Activated CD4-positive, CD25-positive, alpha-beta regulatory T cell treated with anti-CD3 and anti-CD28 coated beads, Interleukin-2, amount 50 U/mL, for 16 hours (primary cell): ENCODE measurements at places on chromosomes 12 and 14.

DNA sequence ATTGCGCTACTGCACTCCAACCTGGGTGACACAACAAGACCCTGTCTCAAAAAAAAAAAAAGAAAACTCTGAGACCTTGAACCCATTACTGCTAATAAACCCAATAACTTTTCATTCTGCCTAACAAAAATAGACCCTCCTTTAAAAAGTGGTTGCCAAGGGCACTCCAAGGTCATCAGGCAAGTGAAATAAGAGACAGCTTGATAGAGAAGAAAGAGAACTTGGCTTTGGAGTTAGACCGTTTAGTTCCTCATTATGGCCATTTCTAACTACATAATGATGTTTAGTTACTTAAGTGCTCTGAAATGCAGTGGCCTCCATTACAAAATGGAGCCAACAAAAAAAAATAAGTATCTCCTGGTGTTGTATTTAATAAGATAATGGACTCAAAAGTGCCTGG, 55.9 kb downstream of the PHLDA1 start:
- no peak for DNase-seq

GRCh38 chr12:59005193-59005955, 85.1 kb upstream of the LRIG3 start:
- DNase-seq = no peak

- DNase-seq = no peak
These were observed 1.1 kb upstream of the MBD6 start for GRCh38 chr12:57521525-57522010.

DNA sequence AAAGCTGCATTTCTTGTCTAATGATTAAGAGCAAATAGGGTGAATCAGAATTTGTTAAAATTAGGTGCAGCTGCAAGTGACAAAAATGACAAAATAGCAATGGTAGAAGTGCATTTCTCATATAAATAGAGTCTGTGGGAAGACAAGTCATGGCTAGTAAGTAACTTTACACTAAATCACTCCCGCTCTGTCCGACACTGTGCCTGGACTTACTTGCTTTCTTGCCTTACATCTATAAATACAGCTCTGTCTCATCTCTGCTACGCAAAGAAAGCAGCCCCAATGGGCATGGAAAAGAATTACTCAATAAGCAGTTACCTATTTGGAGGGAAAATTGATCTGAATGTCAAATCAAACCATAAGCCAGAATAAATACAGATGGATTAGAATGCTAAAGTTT, 245.4 kb upstream of the KRR1 start:
- DNase-seq = no peak

DNA sequence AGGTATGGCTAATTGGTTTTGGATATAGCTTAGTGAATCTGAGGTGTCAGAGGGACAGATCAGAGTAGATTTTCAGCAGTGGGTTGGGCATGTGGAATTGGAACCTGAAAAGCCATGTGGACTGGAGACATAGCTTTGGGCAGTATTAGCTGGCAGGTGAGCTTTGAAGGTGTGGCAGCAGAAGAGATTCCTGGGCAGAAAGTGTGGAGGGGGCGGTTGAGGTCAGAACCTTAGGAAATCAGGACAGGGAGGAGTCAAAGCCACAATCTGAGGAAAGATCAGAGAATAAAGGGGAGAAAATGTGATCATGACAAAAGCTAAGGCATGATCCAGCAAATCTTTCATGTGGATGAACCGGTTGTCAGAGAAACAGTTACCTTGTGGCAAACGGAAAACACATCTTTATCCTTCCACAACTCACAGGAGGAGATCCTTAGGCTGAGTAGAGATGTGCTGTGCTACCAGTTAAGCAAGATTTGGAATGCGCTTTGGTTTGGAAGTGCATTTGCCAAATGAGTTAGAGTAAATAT, 56.4 kb downstream of the PTGER2 start:
- no peak for DNase-seq

DNA sequence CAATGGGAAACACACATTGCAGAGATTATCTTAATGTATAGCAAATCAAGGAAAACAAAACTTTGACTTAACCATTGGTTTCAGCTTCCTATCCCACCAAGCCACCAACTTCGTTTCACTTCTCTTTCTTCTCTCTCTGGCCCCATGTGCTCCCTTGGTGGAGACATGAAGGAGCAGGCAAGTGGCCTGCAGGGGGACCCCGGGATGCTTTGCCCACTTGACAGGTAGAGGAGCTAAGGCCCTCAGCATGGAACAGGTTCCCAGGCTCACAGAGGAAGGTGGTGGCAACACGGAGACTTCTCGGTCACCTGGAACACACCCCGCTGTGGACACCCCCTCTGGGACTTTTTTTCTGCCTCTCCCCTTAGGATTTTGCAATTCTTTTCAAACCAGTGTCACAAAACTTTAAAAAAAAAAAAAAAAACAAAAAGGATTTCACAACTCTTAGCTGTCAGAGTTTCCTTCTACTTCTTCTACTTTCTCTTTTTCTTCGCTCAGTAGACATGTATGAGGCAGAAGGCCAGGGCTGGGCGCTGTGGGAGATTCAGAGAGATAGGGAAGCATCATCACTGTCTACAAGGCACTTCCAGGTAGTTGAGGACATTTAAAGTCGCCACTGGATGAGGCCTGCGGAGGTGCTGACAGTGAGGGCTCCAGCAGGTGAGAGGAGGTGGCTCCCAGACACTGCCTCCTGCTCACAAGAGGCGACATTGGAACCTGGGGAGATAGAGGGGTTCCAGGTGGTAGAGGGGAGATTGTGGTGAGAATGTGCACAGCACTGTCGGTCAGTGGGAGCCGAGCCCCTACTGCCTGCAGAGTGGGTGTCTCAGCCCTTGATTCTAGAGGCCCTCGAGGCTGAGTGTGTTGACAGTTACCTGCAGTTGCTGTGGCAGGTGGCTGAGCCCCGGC, 119.6 kb downstream of the GCH1 start:
- no peak for DNase-seq

- no peak for DNase-seq
These were observed 123.0 kb upstream of the DYRK2 start for GRCh38 chr12:67525617-67525884.

GRCh38 chr12:101759396-101760047, 20.3 kb upstream of the SYCP3 start:
- no peak for DNase-seq

DNA sequence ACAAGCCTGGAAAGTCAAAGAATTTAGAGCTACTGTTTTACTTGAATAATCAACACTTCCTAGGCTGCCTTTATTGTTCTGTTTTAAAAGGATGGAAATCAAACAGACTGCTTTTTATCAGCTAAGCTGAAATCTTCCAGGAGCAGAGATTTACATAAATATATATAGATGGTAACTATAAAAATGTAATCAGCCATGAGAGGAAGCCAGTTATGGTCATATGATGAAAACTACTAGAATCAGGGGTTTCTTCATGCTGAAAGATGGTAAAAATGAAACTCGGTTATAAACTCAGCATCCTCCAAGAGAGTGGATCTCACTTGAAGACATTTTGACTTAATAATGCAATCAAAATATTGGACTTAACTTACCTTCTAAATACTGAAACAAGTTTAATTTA, 413.0 kb downstream of the GXYLT1 start:
- no peak for DNase-seq

DNA sequence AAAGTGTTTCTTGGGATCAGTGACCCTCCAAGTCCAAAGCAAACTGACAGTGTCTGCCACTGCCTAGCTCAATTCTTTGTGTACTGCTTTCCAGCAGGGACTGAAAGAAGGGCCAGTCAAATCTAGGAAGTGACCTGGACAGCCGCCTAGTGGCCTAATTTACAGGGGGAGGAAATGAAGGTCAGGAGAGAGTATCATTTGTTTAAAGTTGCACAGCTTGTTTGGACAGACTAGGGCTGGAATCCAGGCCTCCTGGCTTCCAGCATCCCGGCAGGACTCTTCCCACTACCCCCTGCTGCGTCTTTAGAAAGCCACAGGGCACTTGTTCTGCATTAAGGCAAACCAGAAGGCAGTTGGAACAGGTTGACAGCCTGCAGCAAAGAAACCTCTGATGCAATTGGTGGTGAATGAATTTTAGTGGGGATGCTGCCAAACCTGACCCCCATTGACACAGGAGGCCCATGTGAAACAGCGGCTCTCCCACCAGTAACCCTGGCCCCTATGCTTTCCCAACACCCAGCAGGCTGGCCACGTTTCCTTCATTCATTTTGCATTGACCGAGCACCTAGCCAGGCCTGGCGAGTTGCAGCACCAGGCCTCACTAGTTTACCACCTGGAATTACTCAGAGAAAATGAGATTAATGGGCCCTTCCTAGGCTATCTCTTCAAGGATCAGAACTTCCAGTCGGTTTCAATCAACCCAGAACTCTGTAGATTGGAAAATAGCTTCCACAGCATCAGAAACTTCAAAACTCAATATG, 28.2 kb downstream of the GALNT16 start:
- no peak for DNase-seq

DNA sequence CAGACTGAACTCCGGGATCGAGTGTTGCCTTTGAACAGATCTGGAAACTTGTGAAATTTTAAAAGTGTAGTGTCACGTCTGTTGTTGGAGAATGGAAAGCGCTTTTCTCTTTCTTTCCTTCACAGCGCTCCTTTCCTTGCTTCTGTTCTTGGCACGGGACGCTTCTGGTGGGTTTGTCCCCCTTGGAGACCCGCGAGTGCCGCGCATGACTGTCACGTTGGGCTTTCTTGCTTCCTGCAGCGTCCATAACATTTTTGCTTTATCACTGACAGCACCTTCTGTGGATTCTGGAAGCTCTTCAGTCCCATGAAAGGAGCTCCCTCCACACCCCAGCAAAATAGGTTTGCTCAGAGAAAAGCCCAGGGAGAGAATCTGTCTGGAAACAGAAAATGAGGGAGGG, 193.0 kb upstream of the TMEM132C start:
- no peak for DNase-seq

- DNase-seq = peak; percentile 88
These were observed at the start of the genes CEP290 and TMTC3 for GRCh38 chr12:88141774-88142609. Gene CEP290, minus strand, starts transcription at chr12:88142088. Its CDS starts 781 bp downstream, at chr12:88141307. Gene TMTC3, plus strand, starts transcription at chr12:88142307. Its CDS starts 6,009 bp downstream, at chr12:88148316.

DNA sequence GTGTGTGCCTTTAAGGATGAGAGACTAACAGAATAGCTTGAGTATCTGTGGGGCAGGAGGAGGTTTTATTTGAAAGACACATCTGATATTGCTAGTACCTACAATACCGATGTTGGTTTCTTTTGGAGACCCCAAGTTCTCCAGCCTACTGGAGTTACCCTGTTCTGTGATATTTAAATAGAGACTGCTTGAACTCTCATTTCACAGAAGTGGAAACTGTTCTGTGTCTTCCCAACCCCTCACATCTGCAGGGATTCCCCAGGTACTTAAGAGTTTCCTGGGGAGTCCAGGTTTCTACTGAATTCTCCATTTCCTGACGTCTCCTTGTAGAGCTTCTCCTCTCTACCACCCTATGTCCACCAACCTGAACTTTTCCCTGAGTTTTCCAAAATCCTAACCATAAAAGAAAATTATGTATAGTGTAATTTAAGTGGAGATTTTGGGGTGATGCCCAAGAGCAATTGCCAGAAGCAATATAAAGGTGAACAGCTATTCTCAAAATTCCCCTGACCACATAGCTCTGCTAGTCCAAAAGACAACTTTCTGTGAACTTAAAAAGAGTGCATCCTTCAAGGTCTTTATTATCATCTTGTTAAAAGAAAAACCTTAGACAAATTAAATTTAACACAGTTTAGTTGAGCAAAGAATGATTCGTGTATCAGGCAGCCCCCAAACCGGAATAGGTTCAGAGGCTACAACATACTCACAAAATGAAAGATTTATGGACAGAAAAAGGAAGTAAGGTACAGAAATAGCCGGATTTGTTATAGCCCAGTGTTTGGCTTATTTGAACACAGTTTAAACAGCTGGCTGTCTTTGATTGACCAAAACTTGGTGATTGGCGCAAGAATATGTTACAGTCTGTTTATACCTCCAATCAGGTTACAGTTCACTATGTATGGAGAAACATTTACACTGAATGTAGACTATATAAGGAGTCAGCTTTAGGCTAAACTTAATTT, 373.4 kb downstream of the NUAK1 start:
- no peak for DNase-seq

- DNase-seq = no peak
These were observed 391.1 kb downstream of the LRIG3 start for GRCh38 chr12:58529114-58529665.

DNA sequence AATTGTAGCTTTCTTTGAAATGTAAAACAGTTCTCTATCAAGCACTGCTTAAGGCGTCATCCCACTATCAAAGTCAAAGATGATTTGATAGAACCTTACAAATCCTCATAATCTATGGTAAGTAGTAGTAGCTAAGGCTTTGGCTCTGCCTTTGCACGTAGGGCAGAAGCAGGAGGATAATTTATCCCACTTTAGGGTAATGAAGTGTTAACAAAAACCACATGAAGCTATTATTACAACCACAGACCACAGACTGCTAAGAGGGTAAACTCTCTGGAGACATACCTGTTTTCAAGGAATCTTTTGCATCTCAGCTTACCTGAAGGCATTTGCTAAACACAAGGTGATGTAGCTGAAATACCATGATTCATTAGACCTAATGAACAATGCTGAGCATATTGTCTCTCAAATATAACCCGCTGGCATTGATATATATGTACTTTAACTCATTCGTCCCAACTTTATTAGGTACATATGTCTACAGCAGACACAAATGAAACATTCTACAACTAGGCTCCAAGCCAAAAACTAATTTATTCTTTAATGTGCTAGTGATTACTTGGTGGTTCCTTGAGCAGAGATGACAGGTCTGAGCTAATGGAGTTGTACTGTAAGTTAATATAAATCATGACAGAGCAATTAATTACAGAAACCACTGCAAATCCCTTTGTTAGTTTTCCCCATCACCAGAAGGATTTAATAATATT, 368.8 kb downstream of the ETNK1 start:
- no peak for DNase-seq

DNA sequence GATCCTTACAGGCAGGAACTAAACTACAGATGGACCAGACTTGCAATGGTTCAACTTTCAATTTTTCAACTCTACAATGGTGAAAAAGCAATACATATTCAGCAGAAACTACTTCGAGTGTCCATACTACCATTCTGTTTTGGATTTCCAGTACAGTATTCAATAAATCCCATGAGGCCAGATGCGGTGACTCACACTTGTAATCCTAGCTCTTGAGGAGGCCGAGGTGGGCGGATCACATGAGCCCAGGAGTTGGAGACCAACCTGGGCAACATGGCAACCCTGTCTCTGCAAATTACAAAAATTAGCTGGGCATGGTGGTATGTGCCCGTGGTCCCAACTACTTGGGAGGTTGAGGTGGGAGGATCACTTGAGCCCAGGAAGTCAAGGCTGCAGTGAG, 336.1 kb downstream of the MED13L start:
- no peak for DNase-seq

DNA sequence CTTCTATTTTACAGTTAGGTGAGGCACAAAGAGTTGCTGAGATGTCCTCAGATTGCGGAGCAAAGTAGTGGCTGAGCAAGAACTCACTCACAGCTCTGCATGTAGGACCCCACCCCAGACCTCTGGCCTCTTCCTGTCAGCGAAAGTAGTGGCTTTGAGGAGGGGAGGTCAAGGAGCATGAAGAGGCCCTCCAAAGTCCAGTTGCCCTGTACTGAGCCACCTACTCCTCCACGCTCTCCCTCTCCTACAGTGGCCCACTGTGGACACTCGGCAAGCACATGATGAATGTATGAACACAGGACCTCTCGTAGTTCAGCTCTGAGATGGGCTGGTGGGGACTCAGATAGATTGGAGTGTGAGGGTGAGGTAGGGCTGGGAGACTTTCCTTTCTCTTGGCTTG, 5.3 kb upstream of the PLEKHH1 start:
- DNase-seq = no peak

GRCh38 chr12:50537538-50537919, 32.7 kb downstream of the DIP2B start:
- DNase-seq = no peak

- no peak for DNase-seq
These were observed 229.7 kb upstream of the SYT10 start for GRCh38 chr12:33669349-33669748.
